ENCODE measurements at places on chromosomes 16 and 17. TPM values are rescaled to one million over a fixed set of nuclear protein-coding genes. Genes with fewer than 3 reads are reported as not detected.

DNA sequence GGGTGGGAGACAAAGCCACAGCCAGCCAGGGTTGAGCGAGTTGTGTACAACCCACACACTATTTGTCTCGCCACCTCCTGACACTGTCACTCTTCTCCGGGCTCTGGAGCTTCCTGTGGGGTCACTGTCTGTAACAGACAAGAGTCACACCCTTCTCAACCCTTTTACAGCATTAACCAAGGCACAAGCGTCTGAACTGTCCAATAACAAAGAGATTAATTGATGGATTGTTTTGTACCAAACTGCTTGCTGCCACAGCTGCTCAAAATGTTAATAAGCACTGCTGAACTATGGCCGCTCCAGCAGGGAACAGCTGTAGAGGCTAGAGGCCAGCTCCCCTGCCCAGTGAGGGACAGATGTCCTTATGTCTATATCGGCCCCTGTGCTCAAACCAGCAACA lies 25.2 kb upstream of the HYDIN start:
- no peak for DNase-seq

GRCh38 chr16:10521681-10522274 lies 58.6 kb downstream of the EMP2 start:
- peak; percentile 56 for DNase-seq

DNA sequence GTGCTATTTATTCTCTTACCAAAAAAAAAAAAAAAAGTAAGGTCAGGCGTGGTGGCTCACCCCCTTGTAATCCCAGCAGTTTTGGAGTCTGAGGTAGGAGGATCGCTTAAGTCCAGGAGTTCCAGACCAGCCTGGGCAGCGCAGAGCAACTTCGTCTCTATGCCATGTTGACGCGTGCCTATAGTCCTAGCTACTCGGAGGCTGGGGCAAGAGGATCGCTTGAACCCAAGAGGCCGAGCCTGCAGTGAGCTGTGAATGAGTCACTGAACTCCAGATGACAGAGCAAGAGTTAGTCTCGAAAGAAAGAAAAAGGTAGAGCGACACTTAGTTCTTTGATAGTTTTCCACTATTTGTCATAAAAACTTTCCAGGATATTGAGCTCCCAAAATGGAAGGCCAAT lies 1.4 kb upstream of the TENT4B start:
- DNase-seq: no peak

DNA sequence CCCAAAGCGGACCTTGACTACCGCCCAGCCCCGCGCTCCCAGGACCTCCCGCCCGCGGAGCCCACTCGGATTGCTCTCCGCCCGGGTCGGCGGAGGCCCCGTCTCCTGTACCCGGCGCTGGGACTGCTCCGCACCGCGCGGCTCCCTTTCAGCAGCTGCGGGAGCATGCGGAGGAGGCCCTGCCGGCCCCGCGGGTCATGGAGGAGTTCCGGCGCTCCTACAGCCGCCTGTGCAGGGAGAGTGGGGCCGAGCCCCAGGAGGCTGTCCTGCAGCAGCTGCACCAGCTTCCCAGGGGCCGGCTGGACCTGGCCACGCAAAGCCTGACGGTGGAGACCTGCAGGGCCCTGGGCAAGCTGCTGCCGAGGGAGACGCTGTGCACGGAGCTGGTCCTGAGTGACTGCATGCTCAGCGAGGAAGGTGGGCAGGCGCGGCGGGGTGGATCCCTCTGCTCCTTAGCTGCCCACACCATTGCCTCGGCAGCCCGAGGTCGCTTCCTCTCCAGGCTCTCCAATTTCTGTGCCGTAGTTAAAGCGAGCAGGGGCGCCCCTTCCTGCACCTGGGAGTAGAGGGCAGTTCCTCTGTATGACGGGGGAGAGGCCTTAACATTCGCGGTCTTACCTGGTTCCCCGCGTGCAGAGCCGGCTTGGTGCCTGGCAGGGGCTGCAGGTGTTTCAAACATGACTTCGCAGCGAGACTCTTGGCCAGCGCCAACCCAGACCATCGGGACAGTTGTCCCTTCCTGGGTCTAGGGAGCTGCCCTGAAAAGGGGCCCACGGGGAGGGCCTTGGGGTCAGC lies 539 bp downstream of the LRRC45 start:
- DNase-seq: no peak

DNA sequence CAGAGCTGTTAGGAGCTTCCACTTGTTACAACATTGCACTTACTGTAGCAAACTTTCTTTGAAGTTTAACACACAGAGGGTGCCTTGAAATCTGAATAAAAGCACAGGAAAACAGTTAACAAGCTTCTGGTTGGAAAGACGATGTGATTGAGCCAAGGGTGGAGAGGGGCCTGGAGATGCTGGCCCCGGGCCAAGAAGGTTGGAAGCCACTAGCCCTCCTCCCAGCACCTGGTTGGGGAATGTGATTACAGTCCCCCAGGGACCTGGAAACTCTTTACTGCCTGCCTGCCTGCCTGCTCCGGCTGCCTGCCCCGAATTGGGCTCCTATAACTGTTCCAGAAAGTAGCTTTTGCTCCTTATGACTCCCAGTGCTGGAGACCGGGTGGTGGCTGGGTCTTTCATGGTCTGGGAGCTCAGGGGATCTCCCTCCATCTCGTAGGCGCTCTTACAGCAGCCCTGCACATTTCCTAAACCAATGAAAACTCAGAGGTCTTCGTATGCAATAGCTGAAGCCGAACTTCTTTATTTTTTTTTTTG lies 48.0 kb upstream of the ZFHX3 start:
- DNase-seq: no peak

- DNase-seq: no peak
Observed at GRCh38 chr17:35752471-35752870, 568 bp downstream of the GAS2L2 start.

GRCh38 chr16:70757183-70757582 lies 43.8 kb downstream of the VAC14 start:
- DNase-seq: no peak

The DDX19B gene
- 28.4 TPM for total RNA-seq

The CCL13 gene
- not detected for total RNA-seq

The HP gene
- 1.8 TPM for total RNA-seq

The OR3A3 gene
- total RNA-seq: not detected
